Eye (tissue), 1 donor: ENCODE measurements at places on chromosomes 12 and 14.

DNA sequence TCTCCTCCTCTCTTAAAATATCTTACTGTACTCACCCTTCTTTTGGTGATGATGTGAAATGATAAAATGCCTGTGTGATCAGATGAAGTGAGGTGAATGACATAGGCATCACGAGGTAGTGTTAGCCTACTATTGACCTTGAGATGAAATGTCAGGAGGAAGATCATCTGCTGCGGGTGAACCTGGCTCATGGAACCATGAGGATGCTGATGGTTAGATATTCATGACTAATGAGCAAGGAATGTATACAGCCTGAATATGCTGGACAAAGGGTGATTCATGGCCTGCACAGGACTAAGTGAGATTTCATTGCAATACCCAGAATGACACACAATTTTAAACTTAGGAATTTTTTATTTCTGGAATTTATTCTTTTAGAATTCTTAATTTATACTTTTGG, 89.6 kb downstream of the DAAM1 start:
- peak; percentile 29 for DNase-seq

DNA sequence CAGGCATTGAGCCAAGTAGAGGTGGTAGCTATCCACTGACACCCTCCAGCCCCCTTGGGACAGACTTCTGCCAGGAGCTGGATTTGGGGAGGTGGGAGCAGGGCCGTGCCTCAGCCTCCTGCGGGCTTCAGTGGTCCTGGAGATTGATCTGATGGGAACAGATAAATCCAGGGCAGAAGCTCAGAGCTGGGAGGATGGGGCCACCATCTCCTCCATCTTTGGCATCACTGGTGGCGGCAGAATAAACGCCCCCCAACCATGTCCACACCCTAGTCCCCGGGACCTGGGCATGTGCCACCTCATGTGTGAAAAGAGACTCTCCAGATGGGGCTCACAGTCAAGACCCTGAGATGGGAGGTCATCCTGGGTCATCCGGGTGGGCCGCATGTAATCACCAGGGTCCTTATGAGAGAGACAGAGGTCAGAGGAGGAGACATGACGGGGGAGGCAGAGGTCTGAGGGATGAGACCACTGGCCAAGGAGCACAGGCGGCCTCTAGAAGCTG, 209.6 kb upstream of the RTL1 start:
- DNase-seq, result no peak

DNA sequence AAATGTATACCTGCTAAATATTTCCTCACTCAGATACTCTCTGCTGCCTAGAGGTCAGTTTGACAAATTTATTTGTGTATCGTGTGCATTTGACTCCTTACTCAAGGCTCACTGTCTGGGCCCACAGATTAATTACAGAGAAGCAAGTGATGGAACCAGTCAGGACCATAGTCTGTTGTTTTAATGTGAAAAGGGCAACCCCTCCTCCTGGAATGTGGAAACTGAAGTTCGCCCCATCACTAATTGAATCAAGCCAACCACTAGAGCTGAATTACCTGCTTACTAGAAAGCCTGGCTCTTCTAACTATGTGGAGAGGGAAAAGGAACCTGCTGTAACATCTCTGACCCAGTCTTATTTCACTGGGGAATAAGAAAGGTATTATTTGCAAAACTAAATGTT, 199.9 kb upstream of the KRR1 start:
- peak; percentile 38 for DNase-seq

DNA sequence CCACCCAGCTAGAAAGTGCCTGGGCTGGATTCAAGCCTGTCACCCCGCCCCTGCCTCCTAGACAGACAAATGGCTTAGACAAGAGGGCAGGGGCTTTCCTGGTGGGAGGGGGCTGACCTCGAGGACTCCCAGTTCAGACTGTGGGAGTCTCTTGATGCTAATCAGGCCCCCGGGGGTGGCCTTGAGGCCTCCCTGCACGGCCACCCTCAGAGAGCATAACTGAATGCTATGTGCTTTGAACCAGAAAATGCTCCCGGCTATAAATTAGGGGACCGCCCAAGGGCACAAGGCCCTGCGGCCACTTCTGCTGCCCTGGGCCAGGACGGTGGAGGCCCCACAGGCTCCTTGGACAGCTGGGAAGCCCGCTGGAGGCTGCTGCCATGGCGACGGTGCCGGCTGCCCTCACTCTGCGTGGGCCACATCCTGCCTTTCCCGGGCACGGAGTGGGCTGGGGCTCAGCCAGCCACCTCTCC, 111.0 kb upstream of the NCOR2 start:
- peak; percentile 89 for DNase-seq

DNA sequence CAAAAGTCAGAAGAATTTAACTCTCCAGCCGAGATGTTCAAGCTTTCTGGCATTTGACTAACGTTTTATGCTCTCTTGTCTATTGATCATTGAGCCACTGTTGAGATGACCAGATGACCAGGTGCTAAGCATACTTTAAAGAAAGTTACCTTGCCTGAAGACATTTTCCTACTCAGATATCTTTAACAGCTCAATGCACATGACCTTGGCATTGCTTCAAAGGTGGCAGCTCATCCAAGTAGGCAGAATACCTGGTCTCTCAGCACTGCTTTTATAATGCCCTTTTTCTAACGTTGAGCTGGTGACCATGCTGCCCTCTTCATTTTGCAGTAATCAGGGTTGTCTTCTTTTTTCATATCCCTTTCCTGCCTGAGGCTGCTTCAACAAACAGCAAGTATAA, 358.1 kb downstream of the RAD51B start:
- DNase-seq, result no peak

GRCh38 chr12:18799561-18799960, 61.6 kb downstream of the CAPZA3 start:
- no peak for DNase-seq

DNA sequence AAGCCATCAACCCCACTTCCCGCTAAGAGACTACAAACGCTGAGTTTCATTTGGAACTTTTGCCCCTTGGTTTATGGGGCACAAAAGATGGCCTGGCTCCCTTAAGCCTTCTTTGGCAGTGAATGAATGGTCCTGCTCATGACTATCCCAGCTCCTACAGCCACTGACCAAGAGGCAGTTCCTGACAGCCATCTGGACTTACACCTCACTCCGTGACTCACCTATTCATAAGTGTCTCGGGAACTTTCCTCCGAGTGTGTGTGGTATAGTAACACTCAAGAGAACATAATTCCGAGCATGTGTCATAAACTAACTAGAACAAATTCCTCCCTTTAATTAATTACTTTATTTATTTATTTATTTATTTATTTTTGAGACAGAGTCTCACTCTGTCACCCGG, 51.9 kb upstream of the NUDT4 start:
- no peak for DNase-seq

GRCh38 chr12:19895246-19896020, 456.1 kb downstream of the AEBP2 start:
- DNase-seq, result peak; percentile 42
